ENCODE measurements at places on chromosomes 13 and 19.
A peak's percentile ranks its signal among the peaks of the same experiment; 100 is the strongest.

DNA sequence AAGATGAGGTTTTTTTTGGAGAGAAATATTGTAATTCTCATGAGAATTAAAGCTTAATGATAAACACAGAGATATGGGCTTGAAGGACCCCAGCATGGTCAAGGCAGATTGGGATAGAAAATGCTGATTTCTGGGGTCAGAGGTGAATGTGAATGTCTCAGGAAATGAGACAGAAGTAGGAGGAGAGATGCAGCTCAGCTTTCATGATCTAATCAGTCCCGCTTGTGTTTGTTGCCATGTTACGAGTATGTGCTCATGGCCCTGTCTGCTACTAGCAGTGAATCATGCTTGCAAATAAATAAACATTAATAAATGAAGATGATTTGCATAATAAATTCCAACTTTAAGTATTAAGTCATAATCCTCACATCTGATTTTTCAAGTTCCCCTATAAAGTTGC lies 23.0 kb upstream of the NDFIP2 start:
- peak; percentile 62 for DNase-seq

DNA sequence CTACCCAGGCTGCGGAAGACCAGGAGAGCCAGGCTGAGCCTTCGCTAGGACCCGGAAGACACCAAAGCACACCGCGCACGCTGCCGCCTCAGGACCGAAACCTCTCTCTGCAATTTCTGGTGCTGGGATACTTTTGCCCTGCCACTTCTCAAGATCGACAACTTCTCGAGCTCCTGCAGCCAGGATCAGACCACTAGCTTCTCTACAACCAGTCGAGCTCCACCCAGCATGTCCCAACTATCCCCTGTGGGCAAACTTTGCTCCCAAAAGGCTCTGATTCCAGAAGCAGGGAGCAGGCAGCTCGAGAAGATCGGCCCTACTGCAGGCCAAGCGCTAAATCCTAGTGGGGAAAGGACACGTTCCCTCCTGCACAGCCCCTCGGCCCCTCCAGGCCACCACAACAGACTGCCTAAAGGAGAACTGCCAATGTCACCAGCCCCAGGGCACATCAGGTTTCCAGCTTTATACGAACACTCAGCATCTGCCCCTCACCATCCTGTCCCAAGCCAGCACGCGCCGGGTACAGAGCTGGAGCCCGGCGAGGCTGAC lies 979 bp downstream of the AKAP8 start:
- peak; percentile 39 for DNase-seq

- peak; percentile 57 for DNase-seq
Measured at GRCh38 chr13:26562512-26562890, 5.0 kb downstream of the WASF3 start.

DNA sequence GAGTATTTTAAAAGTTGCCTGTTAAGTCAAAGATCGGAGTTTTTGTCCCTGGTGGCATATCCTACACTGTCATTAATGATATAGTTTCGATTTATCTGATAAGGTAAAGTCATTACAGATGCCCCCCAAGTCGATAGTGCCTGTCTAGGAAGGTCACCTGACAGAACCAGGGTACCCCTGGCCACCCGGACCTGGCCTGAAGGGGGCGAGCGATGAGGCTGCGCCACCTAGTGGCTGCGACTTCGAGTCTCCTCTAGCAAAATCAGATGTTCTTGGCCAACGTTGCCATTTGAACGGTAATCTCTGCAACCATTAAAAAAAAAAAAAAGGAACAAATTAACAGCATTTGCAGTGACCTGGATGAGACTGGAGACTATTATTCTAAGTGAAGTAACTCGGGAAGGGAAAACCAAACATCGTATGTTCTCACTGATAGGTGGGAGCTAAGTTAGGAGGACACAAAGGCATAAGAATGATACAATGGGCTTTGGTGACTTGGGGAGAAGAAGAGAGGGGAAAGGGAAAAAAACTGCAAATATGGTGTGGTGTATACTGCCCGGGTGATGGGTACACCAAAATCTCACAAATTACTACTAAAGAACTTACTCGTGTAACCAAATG lies 565.1 kb downstream of the LIG4 start:
- peak; percentile 30 for DNase-seq

DNA sequence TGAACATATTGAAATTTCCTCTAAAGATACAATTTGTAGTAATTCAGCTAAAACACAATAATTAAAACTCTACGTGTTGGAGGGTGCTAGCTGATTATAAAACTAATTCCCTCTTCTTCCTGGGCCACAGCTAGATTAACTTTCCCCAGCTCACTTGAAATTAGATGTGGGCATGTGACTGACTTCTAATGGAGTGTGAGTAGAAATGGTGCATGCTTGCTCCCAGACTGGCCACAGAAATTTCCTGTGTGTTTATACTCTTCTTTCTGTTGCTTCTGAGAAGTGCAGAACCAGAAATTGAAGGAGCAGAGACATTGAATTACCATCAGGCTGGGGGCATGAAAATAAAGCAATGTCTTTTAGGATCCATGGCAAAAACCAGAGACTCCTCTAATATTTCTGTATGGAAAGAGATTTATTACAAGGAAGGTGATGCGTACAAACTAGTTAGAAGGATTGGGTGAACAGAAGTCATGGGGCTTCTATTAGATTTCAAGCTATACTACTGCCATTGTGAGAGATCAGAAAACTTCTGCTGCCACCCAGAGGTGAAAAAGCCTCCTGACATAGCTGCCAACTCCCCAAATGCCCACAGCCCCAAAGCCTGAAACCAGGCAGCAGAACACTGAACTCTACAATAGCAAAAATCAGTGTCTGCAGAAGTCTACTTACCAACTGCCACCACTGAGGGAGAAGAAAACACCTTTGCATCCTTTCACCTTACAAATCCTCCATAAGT lies 379.2 kb upstream of the MIR17HG start:
- peak; percentile 2 for DNase-seq

- DNase-seq, result peak; percentile 59
Measured at GRCh38 chr19:43555185-43555770, 20.0 kb downstream of the XRCC1 start.

GRCh38 chr13:59043016-59043415 lies 1120.7 kb downstream of the DIAPH3 start:
- no peak for DNase-seq

DNA sequence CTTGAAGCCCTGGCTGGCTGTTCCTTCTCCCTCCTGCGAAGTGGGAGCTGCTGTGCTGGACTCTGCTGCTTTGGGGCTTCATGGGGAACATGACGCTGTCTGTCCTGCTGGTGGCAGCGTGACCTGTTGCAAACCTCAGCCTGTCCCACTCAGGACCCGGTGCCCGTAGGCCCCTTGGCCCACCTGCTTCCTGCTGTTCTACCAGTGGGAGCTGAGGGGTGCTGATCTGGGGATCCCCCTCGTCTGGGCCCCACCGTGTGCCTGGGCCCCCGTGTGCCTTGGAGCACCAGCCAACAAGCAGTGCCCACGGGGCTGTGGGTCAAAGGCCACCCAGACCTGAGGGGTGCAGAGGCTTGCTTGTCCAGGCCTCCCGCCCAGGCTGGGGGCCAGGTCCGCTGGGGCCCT lies 5.3 kb downstream of the SPPL2B start:
- no peak for DNase-seq

- no peak for DNase-seq
Measured at GRCh38 chr13:43495732-43496131, 291.0 kb downstream of the ENOX1 start.

DNA sequence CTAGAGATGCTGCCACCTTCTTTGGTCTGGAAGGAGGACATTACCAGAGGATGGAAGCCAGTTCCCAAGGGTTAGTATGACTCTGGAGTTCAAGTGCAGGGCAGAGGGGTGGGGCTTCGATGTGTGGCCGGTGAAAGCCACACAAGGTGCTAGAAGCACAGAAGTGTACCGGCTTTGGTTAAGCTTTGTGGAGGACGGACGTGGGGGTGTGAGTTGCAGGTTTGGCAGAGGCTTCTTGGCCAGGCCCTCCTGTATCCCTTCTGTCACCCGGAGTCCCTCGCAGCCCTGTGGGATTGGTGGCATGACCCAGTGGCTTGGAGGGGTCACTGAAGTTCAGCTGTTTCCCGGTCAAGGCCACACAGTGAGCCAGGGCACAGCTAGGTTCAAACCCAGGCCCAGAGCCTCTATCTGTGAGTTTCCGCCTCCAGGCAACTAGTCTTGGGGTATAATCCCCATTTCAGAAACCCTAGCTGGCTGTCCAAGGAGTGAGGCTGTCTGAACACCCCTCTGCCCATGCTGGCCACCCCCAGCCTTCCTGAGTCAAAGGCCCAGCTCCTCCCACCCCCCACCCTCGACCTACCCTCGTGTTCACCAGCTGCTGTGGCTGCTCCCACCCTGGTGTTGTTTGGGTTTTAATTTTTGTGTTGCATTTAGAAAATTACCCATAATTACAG lies 4.6 kb upstream of the SSBP4 start:
- DNase-seq, result no peak
